Fibroblast of skin of right biceps (primary cell): ENCODE measurements at places on chromosomes 11 and 22.

DNA sequence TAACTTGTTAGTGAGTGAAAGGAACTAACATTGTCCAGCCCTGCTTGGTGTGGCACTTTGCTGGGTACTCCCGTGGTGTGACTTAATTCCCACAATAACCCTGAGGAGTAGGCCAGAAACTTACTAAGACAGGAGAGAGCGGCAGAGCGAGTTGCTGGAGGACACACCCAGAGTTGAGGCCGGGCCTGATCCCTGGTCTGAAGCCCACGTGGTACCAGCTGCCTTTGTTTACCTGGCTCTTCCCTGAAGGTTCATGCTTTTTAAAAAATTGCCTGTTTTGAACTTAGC is 594 bp downstream of the MPST start:
- peak; percentile 42 for DNase-seq

- peak; percentile 78 for DNase-seq
These were observed 13.5 kb upstream of the OAF start for GRCh38 chr11:120197251-120197891.

GRCh38 chr11:75815345-75816168 is 547 bp downstream of the UVRAG start:
- peak; percentile 30 for DNase-seq

DNA sequence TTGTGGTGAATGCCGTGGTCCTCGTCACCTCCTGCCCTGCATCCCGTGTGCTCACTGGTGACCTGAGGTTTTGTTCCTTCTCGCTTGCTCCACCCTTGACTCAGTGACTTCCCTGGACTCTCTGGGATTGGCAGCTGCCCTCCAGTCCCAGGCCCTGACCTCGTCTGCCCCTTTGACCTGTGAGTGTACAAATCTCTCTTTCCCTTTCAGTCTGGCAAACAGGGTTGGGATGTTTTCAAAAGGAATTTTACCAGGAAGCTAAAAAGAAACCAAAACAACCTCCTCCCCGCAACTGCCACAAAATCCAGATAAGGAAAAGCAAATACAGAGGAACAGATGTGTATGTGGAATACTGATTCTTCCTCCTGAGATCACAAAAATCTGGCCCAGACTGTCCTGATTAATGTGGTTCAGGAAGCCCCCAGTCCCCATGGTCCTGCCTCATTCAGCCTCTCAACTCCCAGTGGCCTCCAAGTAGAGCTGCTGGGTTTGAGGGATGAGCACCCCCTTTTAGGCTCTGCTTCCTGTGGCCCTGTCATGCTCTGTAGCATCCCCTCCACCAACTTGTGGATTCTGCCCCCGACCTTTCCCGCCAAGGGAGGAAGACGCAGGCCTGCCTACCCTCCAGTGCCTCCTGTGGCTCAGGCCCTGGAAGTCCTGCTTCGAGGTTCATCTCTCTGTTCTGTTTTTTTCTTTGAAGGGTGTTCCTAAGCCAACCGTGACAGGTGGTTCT is 15.2 kb downstream of the ROBO4 start:
- DNase-seq, result no peak

DNA sequence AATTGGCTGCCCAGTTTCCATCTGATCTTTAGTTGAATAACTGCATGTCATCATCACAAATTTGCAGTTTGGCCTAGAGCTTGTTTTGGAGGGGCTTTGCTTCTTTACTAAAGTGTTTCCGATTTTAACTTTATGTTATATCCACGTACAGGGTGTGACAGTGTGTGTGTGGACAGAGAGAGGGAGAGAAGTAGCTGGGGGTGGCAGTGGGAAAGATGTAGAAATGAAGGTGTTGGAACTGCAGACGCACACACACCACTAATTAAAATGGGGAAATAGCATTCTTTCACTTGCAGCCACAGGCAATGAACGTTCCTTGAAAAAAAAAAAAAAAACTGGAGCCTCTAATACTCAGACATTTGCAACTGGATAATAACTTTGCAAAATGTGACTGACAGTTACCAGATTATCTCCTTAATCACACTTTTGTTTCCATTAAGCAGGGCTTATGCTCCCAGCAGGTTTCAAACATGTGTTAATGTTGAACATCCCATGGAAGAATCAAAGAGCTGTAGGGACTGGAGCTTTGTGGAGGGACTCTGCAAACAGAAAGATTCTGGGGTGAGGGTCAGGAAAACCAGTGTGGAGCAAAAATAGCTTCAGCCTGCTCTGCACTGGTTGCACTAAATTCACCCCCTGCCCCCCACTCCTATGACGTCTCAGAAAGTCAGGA is 238.1 kb upstream of the TENM4 start:
- no peak for DNase-seq

GRCh38 chr11:115623021-115623451 is 118.8 kb upstream of the CADM1 start:
- DNase-seq, result peak; percentile 99

DNA sequence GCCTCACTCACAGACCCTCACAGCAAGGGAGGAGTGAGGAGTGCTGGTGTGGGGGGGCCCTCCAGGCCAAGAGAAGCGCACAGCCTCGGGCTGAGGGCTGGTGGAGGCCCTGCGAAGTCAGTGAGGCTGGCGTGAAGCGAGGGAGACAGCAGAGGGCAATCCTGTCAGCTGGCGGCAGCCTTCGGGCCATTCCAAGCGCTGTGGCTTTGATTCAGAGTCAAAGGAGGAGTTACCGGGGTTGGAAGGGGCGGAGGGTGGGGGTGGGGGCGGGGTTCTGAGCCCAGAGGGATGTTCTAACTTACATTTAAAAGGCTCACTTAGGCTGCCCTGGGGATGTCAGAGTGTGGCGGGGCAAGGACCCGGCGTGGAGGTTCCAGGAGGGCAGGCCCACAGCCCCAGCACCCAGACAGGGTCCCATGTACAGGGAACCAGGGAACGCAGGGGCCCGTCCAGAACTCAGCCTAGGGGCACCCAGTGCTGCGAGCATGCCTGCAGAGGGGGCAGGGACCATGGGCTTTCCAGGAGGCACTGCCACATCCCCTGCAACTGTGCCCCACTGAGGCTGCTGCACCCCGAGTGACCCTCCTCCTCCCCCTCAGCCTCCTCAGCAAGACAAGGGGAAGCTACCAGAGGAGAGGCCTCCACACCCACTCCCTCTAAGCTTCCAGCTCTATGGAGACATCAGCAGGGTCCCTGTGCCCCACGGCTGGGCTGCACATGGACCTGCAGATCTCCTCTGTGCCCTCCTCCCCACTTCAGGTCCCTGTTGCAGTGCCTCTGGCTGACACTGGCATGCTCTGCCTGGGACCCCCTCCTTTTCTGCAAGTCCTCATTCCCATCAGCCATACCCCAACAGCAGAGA is 39.7 kb upstream of the TTLL12 start:
- peak; percentile 64 for DNase-seq

DNA sequence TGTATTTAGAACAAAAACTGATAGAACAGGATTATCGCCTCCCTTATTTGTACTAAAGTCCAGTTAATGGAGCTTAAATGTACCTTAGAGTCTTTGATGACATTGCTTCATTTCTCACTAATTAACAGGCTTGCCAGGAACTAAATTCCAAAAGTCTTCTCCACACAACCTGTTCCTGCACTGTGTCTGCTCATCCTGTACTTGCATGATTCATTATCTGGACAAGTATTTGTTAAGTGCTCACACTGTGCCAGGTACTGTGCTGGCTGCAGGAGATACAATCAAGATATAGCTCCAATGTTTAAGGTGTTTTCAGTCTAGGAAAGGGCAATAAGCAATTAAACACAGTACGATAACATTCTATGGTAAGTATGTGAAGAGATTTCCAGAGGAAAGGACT is 485.9 kb upstream of the TENM4 start:
- DNase-seq, result no peak
